ENCODE measurements at places on chromosomes 11 and 22.

GRCh38 chr11:110026858-110027626 lies 66.2 kb upstream of the ZC3H12C start:
- no peak overlapping the region for H3K27ac ChIP-seq
- DNase-seq, result no peak

DNA sequence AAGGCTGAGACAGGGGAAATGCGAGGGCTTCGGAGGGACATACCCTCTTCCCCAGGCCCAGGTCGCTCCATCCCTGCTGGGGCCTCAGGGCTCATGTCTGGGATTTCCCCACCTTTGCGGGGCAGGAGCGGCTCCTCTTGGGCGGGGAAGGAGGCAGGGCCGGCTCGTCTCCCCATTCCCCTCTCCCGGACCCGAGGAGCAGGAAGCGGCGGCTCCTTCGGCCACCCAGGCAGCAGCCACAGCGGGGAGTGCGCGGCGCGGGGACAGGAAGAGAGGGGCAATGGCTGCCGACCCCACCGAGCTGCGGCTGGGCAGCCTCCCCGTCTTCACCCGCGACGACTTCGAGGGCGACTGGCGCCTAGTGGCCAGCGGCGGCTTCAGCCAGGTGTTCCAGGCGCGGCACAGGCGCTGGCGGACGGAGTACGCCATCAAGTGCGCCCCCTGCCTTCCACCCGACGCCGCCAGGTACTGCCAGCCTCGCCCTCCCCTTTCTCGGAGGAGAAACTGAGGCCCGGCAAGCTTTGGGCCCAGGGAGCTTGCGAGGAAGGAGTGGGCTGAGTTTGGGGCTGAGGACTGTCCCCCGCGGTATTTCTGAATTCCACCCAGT lies at the start of gene ANKK1:
Gene ANKK1, plus strand, starts transcription at position 175 of the 607 bp plus-strand sequence. Its CDS starts 106 bp downstream, at position 281.
- H3K4me1 ChIP-seq, result peaks cover 26% of the 10 kb centered on the region
- no peaks in the 10 kb centered on the region for H3K27me3 ChIP-seq
- H3K36me3 ChIP-seq, result no peaks in the 10 kb centered on the region
- H3K27ac ChIP-seq, result no peak within 1 kb of the TSS
- H3K4me3 ChIP-seq, result no peak within 1 kb of the TSS
- no peak for DNase-seq

GRCh38 chr11:115990004-115990447 lies 485.8 kb upstream of the CADM1 start:
- no peak for DNase-seq
- H3K27ac ChIP-seq, result no peak overlapping the region
- no peaks in the 10 kb centered on the region for H3K4me1 ChIP-seq

DNA sequence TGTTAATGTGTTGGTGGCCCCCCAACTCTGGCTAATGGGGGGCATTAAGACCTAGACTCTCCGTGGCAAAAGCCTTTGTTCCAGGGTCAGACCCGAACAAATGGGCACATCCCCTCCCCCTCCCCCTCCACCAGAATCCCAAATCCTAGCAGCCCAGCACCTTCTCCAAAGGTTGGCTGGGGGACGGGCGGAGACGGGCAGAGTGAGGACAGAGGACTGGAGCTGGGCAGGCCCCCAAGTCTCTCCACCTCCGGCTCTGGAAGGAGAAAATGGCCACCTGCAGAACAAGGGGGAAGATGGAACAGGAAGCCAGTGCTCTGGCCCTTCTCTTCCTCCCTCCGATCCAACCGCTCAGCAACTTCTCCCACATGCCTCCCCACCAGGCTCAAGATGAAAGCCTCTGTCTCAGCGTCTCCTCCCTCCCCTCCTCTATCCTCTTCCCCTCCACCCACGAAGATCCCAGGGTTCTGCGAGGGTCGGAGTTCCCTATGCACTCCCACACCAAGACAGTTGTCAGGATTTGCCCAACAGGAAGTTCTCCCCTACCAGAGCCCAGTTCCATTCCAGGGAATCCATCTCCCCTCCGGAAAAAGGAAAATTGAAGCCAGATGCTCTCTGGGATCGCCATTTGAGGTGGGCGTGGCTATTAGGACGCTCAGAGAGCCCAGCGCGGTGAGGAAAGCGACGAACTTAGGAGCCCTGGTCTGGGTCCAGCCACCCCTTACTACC lies 20.1 kb downstream of the ADA2 start:
- no peak overlapping the region for H3K4me3 ChIP-seq
- DNase-seq, result no peak
- H3K36me3 ChIP-seq, result no peaks in the 10 kb centered on the region
- H3K27me3 ChIP-seq, result no peaks in the 10 kb centered on the region

Data from RWPE2 (cell line).